ENCODE measurements at places on chromosomes 5 and 9.

DNA sequence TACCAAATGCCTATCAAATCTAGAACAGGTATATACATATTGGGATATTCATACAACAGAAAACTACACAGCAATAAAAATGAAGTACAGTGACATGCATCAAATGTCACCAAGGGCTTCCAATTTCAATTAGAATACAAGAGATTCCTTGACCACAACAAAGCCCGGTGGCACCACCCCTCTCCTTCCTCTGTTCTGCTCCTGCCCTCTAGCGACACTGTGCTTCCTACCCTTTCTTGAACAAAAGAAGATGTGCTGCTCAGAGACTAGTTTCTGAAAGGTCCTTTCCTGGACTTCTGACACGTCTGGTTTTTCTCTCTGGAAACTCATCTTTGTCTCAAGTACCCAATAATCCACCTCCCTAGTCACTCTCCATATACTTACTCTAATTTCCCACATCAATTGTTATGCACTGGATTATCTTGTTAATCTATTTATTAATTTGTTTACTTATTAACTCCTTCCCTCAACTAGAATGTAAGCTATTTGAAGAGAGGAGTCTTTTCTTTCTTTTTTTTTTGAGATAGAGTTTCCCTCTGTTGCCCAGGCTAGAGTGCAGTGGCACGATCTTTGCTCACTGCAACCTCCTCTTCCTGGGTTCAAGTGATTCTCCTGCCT lies 70.4 kb upstream of the CTSV start:
- DNase-seq: no peak

- no peak for DNase-seq
Measured at GRCh38 chr5:16754601-16755000, 137.8 kb upstream of the RETREG1 start.

GRCh38 chr5:107864793-107865192 lies 194.1 kb upstream of the EFNA5 start:
- DNase-seq: no peak

- no peak for DNase-seq
Measured at GRCh38 chr5:10760096-10760920, 726 bp downstream of the DAP start.

GRCh38 chr9:133916159-133916541 lies 76.0 kb downstream of the VAV2 start:
- DNase-seq: no peak

DNA sequence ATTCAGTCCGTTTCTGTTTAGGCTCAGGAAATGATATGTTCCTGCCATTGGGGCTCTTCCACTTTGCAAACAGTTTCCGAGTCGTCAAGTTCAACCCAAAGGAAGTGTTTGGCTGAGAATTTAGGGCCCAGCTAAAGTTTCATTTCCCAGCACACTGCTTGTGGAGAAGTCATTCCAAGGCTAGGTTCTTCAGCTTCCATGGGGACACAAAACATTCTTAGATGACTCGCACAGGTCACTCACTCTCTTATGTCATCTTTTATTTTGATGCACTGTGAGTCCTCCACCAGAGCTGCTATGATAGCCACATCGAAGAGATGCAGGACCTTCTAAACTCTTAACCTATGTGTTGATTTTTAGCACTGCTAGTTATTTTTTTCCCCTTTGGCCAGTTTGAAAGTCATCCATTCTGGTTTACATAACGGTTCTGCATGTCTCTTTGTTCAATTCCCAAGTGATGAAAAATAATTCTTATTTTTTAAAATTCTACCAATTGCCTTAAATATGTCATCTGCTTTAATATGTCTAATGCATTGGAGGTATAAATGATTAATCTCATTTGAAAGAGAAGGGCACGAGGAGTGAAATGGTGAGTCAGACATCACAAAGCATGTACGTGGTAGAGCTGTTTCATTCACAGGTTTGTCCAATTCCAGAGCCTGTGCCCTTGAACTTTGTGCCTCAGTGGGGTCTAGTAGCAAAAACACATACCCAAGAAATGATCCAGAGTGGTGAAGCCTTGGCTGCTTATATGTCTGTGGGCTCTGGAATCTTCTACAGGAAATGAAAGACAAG lies 84.3 kb downstream of the ZNF462 start:
- DNase-seq: no peak

DNA sequence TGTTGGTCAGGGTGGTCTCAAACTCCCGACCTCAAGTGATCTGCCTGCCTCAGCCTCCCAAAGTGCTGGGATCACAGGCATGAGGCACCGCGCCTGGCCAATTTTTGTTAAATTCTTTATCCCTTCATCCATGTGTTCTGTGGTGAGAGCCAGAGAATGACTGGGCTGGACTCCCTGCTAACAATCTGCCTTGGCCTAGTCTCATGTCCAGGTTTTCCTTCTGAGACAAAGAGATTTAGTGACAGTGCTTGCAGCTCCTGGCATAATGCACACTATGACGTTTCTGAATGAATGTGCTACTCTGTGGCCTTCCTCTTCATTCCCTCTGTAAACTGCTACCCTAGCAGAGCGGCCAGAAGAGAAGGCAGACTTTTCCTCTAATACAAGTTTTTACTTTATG lies 79.3 kb downstream of the FOXD1 start:
- no peak for DNase-seq

GRCh38 chr9:131010482-131011273 lies 1.7 kb downstream of the LAMC3 start:
- no peak for DNase-seq

GRCh38 chr9:130680836-130681768 lies 12.5 kb upstream of the EXOSC2 start:
- peak; percentile 30 for DNase-seq

DNA sequence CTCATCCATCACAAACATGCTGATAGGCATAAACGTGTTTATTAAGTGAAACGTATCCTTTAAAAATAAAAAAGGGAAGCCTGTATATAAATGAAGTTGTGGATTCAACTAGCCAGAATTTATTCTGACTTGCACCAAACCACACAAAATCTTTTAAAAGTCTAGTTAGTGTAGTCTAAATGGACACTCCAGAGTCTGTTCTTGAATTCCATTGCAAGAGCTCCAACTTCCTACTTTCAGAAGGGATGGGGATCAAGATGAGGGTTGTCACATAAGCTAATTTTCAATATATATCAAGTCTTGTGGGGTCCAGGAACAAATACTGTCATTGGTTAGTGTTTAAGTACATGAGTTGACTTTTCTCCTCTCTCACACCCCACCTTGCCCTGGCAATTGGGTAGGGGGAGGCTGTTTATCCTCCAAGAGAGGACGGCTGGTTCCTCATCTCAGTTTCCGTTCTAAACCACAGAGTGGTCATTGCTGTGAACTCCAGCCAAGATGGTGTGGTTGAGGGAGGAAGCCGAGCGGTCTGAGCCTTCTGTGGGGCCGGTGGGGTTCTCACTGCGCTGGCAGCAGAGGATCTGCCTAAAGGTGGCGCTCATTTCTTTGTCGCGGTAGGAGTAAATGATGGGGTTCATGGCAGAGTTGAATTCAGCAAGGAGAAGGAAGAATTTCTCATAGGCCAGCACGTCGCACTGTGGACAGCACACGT lies 163.2 kb downstream of the LPAR1 start:
- no peak for DNase-seq

DNA sequence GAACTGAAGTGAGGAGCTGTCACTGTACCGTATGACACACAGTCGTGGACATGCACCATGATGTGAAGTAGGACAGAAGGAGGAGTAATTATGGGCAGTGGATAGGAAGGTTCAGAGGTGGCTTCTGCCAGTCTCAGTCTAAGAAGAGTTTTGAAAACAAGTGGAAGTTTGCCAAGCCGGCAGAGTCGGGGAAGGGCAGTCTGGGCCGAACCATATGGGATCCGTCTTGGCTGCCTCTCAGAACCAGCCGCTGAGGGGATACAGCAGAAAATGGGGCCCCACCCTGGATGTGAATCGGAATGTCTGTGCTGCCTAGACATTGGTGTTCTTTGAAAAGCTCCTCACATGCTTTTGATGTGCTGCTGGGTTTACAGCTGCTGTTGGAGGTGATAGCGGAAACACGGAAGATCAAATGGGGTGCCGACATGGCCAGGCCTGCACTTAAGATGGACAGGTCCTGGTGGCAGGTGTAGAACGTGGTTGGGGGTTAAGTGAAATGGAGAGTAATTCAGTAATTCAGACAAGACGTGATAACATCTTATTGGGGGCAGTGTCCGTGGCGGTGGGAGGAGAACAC lies 11.2 kb downstream of the SNX18 start:
- no peak for DNase-seq

- DNase-seq: no peak
Measured at GRCh38 chr9:8156346-8156745, 356.8 kb upstream of the DMAC1 start.

DNA sequence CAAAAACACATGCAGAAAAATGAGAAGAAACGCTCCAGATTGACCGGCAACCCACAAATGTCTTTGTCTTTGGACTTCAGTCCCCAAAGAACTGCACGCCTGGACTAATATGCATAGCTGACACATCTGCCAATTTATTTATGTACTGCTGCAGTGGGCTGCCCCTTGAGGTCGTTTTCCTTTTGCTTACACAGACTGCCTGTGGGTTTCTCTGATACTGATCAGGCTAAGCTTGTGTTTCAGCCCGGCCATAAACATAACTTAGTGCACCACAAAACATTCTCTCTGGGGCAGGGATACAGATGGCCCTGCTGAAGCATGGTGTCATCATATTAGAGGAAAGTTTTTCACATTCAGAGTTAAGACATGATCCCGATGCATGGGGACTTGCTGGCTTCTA lies 75.4 kb downstream of the NUDT12 start:
- DNase-seq: no peak

GRCh38 chr5:57171816-57172465 lies 1.9 kb upstream of the GPBP1 start:
- peak; percentile 51 for DNase-seq

DNA sequence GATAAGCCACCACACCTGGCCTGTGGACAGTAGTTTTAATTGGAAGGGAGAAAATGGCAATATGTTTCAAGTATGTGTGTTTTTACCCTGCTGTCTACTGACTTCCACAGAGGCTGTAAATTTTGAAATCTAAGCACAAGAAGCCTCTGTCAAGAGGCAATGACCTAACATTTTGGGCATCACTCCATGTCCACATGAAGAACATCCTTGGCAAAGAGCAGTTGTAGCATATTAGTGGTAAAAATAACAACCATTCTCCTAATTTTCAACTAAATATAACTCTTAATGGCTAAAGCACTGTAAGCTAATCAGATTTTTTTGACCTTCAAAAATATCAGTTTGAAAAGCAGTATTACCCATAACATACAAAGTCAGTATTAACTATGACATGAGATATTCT lies 100.3 kb upstream of the APC start:
- DNase-seq: no peak

- DNase-seq: no peak
Measured at GRCh38 chr9:132990781-132991180, 12.3 kb downstream of the GFI1B start.

DNA sequence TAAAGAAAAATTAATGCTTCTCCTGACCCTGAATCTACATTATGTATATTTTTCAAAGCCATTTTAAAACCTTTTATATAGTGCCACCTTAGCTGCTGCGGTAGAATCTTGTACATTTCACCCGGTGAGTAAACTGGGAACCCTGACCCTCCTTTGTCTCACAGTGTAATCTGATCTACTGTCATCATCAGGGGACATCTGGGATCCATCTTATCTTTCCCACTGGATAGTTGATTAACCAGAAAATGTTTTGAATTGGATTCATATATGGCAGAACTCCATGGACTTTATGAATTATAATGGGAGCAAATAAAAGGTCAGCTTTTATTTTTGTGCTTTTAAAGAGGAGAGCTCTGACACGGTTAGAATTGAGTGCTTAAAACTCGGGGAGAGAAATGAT lies 95.0 kb downstream of the ADAMTSL1 start:
- DNase-seq: no peak

GRCh38 chr5:154242442-154242841 lies 51.9 kb downstream of the GALNT10 start:
- DNase-seq: no peak

- no peak for DNase-seq
Measured at GRCh38 chr9:11023201-11023600, 410.4 kb upstream of the PTPRD start.

DNA sequence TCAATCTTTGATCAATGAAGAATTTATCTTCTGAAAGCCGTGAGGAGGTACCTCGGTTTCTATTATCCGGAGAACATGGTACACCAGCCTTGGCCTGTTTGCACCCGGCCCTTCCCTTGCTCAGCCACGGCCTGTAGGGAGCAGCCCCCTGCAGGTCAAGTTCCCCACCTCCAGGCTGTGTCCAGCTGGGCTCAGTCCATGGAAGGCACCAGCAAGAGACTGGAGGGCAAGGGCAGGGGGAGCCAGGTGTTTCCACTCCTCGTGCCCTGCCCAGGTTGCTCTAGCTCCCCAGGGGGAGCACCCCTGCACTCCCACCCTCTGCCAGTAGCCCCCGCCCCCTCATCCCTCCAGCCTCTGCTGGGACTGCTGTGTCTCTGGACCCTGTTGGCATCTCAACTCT lies 87.3 kb upstream of the ADAMTS2 start:
- no peak for DNase-seq

DNA sequence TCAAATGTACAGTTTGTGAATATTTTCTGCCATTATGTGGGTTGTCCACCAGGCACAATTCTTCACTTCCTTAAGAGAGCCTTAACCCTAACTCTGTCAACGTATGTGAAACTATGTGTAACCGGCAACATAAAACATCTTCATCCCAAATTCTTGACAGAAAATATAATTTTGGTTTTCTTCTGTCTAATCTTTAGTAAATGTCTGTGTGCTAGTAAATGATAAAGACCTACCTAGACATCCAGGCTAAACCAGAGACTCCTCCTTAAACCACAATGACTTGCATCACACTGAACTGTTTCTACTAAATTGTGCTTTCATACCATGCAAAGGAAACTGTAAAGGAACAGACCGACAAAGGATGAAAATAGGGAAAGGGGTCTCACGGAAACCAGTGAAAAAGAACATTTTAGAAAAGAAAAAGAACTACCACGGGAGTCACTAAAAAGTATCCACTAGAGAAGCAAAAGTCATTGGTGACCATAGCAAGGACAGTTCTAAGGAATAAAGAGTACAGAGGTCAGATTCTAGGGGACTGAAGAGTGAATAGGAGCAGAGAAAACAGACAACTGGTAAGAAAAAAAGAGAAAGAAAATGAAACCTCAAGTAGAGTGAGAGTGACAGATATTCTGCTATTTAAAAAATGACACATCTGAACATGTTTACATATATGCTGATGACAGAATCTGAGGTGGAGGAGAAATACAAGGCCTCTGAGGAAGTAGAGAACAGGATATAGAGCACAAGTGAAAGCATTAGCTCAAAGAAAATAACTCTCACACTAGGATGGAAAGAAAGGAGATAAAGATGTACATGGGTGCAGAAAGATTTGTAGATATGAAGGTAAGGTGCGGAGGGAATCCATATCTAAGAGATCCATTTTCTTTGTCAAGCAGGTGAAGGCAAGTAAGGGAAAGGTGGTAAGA lies 49.4 kb downstream of the FNIP1 start:
- DNase-seq: no peak

DNA sequence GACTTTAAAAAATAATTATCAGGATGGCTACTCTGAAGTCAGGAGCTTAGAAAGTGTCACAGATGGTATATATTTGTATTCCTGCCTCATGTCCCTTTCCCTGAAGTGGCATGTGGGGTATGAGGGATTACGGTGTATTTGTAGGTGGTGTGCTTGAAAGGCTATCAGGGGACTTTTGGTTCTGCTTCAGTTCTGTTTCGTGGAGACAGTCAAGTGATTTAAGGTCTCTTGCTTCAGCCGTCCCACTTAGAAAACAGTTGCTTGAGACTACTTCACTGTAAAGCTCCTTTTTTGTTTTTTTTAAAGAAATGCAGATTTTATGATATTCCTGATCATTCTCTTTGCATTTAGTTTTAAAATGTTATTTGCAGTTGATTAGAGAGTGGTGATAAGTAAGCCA lies 18.3 kb downstream of the PARP8 start:
- DNase-seq: no peak

GRCh38 chr5:1330146-1330846 lies 14.6 kb downstream of the CLPTM1L start:
- DNase-seq: no peak
